ENCODE measurements at places on chromosomes 4 and X.

DNA sequence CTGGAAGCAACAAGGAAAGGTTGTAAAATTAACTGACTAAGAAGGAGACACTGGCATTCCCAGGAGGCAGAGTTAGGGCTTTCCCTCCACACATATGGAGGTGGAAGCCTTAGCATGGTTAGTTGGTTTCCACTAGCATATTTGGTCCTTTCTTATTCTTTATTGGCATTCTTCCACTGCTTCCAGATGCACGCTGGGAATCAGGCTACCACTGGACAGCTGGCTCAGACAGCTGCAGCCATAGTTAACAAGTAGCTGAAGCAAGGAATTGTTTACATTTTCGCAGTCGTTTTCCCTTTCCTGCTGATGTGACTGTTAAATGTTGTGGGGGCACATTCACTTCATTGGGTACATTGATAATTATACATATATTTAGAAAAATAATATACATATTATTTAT lies 169.2 kb downstream of the GRIA2 start:
- no peak for DNase-seq

DNA sequence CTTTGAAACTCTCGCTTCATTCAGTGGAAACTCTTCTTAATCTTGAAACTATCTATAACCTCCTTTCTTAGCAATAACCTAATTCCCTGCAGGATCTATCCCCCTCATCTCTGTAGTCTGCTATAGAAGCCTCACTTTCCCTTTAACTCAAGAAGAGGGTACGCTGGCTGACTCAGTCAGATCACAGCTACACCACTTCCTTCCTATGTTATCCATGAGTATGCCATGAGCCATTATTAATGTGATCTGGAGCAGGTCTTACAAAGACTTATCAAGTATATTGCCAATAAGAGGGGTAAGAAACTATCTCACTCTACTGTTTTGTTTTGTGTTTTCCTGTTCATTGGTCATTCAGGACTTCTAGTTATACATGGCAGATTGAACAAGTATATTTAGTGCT lies 165.3 kb downstream of the PJA1 start:
- DNase-seq = no peak

GRCh38 chr4:80161413-80162058 lies 35.8 kb upstream of the PRDM8 start:
- DNase-seq = no peak

GRCh38 chr4:77771566-77771965 lies 47.6 kb downstream of the CNOT6L start:
- DNase-seq = no peak

DNA sequence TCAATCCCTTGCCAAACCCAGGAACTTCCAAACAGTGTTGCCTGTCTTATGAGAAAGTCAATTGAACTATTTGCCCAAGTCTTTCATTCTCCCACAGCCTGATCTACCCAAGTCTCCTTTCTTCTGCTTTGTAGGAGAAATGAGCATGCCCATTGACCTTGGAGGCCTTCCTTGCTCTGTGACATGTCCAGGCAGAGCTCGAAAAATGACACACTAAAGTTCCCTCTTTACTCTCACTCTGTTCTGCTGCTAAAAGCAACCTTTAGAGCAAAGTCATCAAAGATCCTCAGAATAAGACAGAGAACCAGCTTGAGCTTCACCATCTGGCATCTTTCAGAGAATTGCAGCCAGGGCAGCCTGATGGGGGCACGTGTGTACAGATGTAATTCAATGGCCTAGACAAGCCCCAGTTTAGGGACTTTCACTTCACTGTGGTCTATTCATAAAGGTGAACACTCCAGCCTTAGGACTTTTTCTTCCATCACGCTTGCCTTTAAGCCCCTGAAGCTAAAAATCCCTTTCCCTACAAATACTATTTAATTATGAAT lies 136.4 kb downstream of the AMELX start:
- no peak for DNase-seq

- DNase-seq = no peak
Measured at GRCh38 chr4:69601065-69601464, 38.4 kb downstream of the UGT2A2 start.

- DNase-seq = no peak
Measured at GRCh38 chr4:13893987-13894386, 266.5 kb upstream of the BOD1L1 start.

DNA sequence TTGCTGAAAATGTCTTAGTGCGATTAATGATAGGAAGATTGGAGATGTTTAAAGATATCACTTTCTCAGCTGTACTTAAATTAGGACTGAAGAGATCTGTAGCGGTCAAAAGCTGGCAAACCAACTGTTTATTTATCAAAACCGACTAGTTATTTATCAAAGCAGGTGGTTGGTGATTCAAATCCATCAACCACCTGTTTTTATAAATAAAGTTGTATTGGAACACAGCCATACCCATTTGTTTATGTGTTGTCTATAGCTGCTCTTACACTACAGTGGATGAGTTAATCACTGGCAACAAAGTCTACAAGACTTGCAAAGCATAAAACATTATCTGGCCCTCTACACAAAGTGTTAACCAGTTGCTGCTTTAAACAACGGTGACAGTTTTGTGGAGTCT lies 76.8 kb downstream of the IL15 start:
- no peak for DNase-seq

DNA sequence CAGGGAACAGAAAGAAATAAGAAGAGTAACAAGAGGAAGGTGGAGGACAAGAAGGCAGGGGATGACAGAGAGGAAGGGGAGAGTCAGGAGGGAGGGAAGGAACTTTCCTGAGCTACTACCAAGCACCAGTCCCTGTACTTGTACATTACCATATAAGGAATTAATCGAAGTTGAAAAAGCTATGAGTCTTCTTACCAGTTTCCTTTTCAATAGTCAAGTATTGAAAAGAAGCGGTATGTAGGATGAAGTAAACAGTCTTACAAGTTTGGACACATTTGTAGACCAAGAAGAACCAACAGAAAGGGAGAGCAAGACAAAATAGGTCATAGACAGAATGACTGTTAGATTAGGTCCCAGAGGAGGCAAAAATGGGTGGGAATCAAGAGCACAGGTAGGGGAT lies 629.7 kb upstream of the DIPK2B start:
- no peak for DNase-seq

- no peak for DNase-seq
Measured at GRCh38 chr4:139854668-139855403, 189.2 kb downstream of the MGST2 start.

DNA sequence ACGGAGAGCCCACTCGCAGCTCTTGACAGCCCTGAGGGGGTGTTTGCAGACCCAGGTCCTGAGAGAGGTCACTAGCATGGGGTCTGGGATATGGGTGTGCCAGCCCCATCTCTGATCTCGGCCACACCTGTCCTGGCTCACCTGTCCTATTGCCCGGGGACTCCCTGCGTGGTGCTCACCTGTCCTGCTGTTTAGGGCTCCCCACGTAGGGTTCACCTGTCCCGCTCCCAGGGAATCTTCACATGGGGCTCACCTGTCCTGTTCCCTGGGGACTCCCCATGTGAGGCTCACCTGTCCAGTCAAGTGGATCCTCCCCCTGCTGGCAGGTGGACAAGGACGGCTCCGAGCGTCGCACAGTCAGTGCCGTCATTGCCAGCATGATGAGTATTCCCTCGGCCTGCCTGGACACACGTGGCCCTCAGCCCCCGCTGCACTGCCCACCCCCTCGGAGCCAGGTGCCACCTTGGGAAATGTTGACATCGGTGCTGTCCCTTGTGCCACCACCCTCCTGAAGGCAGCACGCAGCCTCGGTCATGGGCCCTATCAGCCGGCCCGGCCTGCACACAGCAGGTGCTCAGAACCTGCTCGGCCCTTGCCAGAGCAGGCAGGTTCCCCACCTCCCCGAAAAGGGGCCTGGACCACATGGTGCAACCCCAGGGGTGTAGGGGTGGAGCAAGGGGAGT lies 6.3 kb downstream of the SLC49A3 start:
- no peak for DNase-seq

DNA sequence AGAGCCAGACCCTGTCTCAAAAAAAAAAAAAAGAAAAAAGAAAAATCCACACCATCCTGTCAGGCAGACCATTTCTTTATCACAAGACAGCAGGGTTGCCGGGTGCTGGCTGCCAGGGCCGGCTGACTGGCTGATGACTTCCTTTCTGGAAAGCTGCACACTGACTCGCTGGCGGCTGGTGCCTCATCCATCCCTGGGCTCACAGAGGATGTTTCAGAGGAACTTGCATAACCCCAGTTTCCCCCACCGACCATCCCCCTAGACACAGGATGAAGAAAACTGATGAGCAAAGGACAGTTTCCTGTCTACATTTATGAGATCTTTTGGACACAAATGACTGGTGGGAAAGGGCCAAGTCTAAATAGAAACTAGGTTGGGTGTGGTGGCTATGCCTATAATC lies 14.1 kb downstream of the HPSE start:
- peak; percentile 95 for DNase-seq

DNA sequence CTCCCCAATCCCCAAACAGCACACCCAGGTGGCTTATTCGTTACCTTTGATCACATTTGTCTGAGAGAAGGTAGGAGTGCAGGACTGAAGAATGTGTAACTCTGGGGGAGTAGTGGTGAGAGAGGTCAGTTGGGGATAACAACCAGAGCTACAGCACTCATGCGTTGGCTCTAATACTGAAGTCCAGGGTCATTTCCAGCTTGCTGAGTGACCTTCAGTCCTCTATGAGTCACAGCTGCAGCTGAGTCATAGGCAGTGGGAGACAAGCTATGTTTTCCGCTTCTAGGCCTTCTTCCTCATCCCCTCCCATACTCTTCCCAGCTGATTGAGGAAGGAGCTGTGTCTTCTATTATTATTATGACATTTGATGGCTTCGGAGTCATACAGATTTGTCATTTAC lies 31.6 kb upstream of the CT47C1 start:
- no peak for DNase-seq

- no peak for DNase-seq
Measured at GRCh38 chr4:566508-567295, 9.4 kb downstream of the TMEM271 start.

GRCh38 chrX:23783589-23784469 lies 856 bp downstream of the SAT1 start:
- DNase-seq = peak; percentile 6

DNA sequence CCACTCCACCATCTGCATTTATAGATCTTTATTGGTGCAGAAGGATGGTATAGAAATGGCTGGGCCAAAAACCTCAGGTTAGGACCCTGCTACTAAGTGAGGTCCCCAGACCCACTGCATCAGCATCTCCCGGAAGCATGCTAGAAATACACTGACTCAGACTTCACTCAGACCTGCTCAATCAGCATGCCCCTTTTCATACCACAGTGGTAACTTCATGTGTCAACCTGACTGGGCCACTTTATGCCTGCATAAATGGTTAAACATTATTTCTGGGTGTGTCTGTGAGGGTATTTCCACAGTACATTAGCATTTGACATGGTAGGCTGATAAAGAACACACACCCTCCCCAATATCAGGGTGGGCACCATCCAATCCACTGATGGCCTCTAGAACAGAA lies 118.6 kb upstream of the VCX3B start:
- DNase-seq = no peak

- peak; percentile 57 for DNase-seq
Measured at GRCh38 chrX:3811331-3812311, 98.2 kb upstream of the PRKX start.

DNA sequence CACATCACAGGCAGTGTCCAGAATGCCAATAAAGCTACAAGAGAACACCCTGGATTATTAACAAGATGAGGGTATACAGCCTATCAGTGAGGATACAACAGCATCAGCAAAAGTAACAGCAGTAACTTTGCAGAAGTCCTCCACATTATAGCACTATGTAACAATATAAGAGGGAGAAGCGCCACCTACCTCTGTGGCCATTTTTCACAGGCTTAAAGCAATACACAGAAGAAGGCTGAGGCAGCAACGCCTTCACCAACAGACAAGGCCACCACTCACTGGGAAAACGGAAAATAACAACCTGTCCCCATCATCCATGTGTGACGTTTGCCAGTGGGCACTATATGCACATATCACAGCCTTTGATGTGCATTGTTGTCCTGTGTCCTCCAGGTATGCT lies 12.5 kb downstream of the RTL8B start:
- DNase-seq = no peak

DNA sequence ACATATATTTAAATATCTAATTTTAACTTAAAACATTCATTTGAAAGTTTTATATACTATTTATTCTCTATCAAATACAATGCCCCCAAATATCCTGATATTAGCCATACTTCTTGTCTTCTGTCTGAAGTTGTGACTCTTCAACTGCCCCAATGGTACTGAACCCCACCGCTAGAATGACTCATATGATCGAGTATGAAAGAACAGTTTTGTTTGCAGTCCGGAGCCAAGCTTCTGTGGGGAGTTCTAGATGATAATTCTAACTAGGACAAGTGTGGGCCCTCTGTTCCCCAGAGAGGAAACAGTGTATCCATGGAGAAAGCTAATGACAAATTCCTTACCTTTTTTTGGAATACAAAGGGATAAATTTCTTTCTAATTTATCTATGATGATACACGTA lies 24.7 kb upstream of the CT47A1 start:
- no peak for DNase-seq

- DNase-seq = peak; percentile 21
Measured at GRCh38 chr4:48858130-48858529, 27.2 kb downstream of the OCIAD1 start.

DNA sequence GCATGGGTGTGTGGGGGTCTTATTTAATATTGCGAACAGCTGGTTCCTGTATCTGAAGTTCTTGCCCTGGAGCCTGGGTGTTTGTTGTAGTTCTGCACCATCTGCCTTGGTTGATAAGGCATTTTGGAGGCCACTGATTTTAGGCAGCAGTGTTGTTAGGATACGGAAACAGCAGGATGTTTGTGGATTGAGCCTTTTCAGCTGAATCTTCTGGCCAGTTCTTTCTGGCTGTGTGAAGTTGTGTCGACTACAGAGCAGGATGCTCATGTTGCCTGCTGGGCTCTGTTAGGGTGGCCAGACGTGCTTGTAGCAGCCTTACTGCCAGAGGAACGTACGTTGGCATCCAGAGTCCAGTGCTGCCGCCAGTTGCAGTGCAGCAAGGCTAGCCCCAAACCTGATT lies 134.2 kb downstream of the PTTG2 start:
- DNase-seq = peak; percentile 37

- peak; percentile 91 for DNase-seq
Measured at GRCh38 chr4:176090115-176090514, 24.5 kb downstream of the WDR17 start.

GRCh38 chr4:156109943-156110900 lies 156.6 kb upstream of the CTSO start:
- peak; percentile 23 for DNase-seq

GRCh38 chr4:88975958-88976774 lies 80.8 kb downstream of the FAM13A start:
- no peak for DNase-seq
